ENCODE measurements at places on chromosomes 5 and 9.

- DNase-seq = no peak
Observed at GRCh38 chr5:43168175-43168574, 23.9 kb upstream of the NIM1K start.

DNA sequence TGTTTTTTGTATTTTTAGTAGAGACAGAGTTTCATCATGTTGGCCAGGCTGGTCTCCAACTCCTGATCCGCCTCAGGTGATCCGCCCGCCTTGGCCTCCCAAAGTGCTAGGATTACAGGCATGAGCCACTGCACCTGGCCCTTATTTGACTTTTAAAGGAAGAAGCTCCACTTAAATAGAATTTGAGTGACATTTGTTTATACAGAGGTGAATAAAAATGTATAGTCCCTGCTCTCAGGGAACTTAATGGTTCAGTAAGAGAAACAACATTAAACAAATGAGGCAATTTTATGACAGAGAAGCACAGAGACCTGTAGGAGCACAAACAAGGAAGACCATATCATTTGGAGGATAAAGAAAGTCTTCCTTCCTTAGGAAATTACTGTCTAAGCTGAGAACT lies 65.7 kb downstream of the C9orf152 start:
- DNase-seq = no peak

- no peak for DNase-seq
Observed at GRCh38 chr9:120715389-120715924, 1.2 kb upstream of the MEGF9 start.

DNA sequence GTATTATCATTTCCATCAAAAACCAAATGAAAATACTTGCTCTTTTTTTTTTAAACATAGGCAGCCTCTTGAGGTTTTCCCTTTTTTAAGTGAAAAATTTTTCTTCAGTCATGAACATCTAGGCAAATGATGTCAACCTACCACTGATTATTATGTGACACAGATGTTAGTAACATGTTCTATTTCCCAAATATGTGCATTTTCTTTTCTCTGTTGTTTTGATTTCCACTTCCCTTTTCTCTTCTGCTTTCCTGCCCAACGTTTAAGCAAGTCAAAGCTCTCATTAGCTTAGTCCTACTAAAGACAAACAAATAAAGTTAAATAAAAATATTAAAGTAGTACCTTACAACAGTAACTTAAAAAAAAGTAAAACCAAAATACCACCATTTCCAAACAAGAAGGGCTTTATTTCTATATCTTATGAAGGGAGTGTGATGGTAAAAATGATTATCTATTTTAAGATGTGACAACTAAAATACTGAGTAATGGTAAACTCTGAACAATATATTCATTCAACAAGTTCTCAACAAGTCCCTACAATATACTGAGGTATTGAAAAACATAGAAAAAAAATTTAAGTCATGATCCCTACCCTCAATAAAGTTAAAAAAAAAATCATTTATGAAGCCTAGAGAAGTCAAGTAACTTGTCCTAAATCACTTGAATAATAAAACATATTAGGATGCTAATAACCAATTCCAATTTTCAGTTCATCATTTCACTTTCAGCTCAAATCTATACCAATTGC lies 9.4 kb downstream of the SLC38A9 start:
- DNase-seq = no peak

GRCh38 chr5:88557881-88558280 lies 289.2 kb upstream of the TMEM161B start:
- no peak for DNase-seq

- DNase-seq = no peak
Observed at GRCh38 chr5:91469517-91470165, 86.5 kb upstream of the ARRDC3 start.

DNA sequence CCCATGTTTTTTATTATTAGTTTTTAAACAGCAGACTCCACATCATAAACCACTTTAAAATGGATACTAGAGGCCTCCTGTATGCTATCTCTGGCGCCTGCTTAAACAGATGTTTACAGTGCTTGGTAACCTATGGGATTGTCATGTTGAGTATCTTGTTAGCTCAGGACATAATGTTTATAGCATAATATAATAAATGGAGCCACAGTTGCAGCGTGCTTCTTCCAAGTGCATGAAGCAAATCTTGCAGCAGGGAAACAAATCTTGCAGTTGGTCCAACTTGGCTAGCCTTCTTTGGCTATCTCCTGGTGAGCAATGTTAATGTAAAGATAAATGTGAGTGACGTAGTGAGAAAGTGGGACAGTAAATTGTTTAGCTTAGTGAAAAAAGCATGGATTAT lies 2.8 kb downstream of the GHR start:
- DNase-seq = no peak

- no peak for DNase-seq
Observed at GRCh38 chr5:178589180-178590140, 733 bp downstream of the COL23A1 start.

- DNase-seq = no peak
Observed at GRCh38 chr5:139686356-139686705, 38.2 kb downstream of the CXXC5 start.

GRCh38 chr5:61969347-61969746 lies 336.7 kb upstream of the KIF2A start:
- no peak for DNase-seq

DNA sequence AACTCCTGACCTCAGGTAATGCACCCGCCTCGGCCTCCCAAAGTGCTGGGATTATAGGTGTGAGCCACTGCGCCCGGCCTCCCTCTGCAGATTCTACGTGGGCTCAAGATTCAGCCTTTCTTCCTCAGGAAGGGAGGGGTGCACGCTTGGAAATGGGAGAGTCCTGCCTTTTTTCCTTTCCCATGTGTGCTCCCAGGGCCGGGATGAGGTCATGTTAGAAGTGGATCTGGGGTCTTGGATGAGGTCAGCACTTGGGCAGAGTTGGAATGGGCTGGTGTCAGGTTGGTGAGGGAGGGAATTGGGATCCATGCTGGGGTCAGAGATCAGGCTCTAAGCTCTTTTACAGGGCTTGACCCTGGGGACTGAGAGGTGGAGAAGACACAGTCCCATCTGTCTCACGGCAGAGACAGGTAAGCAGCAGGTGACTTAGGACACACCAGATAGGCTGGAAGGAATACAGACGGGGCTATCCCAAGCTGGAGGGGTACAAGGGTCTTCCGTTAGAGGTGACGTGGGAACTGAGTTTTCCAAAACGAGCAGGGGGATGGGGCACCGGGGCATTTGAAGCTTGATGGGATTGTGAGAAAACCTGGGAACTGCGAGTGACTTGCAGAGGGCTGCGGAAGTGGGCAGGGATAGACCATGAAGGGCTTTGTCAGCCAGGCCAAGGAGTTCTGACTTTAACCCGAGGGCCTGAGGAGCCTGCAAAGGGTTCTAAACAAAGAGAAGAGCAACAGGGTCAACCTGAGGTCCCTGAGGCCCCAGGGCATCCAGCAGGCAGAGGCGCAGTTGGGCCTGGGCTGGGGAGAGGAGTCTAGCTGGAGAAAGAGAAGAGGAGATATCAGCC lies 1.8 kb upstream of the AQP7 start:
- DNase-seq = no peak

GRCh38 chr9:91162784-91163443 lies 198.8 kb downstream of the AUH start:
- no peak for DNase-seq

GRCh38 chr9:89608641-89609335 lies 4.0 kb downstream of the GADD45G start:
- DNase-seq = no peak

DNA sequence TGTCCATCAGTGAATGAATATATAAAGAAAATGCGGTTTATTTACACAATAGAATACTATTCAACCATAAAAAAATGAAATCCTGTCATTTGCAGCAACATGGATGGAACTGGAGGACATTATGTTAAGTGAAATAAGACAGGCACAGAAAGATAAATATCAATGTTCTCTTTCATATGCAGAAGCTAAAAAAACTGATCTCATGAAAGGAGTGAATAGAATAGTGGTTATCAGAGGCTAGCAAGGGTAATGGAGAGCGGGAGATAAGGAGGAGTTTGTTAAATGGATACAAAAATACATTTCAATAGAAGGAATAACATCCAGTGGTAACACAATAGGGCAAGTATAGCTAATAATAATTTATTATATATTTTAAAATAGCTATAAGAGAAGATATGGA lies 65.0 kb downstream of the AGTPBP1 start:
- no peak for DNase-seq

DNA sequence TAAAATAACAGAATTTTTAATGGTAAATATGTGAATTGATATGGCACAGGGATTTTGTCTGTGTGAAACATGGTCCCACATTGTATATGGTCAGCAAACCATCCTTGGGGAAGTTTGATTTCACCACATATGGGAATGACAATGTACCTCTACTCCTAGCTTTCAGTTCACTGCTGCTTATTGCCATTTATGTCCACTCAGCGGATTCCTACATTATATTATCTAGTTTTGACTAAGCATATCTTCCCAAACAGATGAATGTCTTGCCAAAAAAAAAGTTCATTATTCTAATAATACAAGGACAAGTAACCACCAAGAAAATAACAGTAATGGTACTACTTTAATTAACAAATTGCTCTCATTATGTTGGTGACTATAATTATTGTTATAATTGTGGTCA lies 1521.6 kb downstream of the MAT2B start:
- DNase-seq = no peak

DNA sequence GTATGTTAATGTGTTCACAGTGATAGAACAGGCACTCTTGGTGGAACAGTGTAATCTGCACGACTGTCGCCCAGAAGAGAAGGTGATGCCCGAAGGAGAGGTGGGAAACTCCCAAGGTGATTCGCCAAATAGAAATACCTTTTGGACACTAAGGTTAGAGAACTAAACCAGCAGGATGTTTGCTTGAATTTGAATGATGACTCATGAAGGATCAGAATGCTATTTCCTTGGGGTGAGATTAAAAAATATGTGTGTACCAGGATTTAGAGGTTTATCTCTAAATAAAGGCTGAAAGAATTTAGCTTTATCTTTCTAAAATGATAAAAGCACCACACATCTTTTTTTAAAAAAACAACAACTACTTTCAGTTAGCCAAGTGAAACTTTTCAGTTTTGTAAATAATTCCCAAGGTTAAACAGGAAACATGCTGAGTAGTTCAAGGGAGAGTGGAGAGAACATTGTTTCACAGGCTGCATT lies 297.4 kb upstream of the TAS2R1 start:
- no peak for DNase-seq

GRCh38 chr9:69279084-69279731 lies 45.8 kb upstream of the ENTREP1 start:
- DNase-seq = no peak

GRCh38 chr9:97853844-97854695 lies 1.0 kb downstream of the FOXE1 start:
- no peak for DNase-seq

GRCh38 chr5:39717176-39717897 lies 292.6 kb upstream of the DAB2 start:
- no peak for DNase-seq

DNA sequence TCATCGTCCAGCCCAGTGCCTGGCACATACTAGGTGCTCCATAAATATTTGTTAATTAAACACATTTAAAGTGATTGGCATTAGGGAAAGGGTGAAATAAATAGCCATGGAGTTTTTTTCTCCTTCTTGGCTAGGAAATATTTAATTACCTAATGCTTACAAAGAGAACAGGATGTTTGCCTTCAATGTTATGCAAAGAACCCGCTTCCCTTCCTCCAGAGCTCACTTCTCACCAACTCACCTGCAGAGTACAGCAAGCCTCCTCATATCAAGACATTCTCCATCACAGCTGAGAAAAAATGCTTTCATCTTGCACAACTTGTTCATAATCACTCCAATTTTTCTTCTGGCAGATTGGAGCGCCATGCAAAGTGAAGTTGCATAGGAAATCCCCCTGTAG lies 161.7 kb upstream of the STK32A start:
- no peak for DNase-seq

DNA sequence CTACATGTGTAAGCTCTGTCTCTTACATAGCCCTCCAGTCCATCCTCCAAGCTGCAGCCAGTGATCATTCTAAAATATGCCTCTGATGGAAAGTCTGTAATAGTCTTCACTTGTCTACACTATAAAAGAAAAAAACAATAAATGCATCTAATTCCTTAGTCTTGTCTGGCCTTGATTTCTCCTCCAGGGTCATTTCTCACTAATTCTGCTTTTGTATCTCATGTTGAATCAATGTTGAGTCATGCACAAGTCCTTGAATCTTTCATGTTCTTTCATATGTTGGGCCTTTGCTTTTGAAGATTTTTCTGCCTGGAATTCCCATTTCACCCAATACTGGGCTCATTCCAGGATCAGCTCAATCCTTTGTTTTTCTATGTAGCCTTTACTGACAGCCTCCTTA lies 121.1 kb upstream of the TRIM32 start:
- DNase-seq = no peak

GRCh38 chr5:84260939-84261338 lies 123.7 kb downstream of the EDIL3 start:
- DNase-seq = no peak

GRCh38 chr9:91316093-91316492 lies 45.6 kb downstream of the AUH start:
- no peak for DNase-seq

DNA sequence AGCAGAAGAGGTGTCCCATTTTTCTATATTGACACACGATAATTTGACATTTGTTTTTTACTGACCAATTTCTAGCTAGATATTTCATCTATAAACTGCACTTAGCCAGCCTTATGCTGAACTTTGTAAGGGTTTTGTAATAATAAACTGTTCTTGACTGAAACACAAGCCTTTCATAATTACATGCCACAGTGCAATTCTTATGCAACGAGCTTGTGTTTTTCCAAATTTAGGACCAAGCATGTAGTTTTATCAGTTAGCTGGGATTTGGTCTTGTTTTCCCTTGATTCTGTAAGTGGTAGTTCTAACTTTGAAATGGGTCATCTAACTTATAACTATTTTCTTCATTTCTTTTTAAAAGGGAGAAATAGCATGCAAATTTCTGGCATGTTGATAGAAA lies 1.3 kb upstream of the LURAP1L start:
- DNase-seq = no peak

Measured in 8988T (cell line).